ENCODE measurements at places on chromosomes 2 and 18. TPM values are rescaled to one million over a fixed set of nuclear protein-coding genes. Genes with fewer than 3 reads are reported as not detected.

Gene RAPH1
- 21.9 TPM for total RNA-seq

Gene KCNG2
- total RNA-seq, result 0.20 TPM

Gene MDH1B
- 0.32 TPM for total RNA-seq

Gene WDR43
- total RNA-seq, result 30.5 TPM

Gene PTPRM
- 33.7 TPM for total RNA-seq

Gene CD207
- 0.20 TPM for total RNA-seq

Measured in psoas muscle (tissue), 8 donors.